Uterus (tissue), 4 donors: ENCODE measurements at places on chromosomes 7 and 10.

GRCh38 chr7:99672573-99672972 lies 7.2 kb downstream of the CYP3A5 start:
- DNase-seq = no peak

GRCh38 chr7:123865517-123866117 lies 20.6 kb downstream of the HYAL4 start:
- peak; percentile 24 for DNase-seq

- peak; percentile 12 for DNase-seq
These were observed 45.4 kb downstream of the PPIF start for GRCh38 chr10:79392506-79393176.

DNA sequence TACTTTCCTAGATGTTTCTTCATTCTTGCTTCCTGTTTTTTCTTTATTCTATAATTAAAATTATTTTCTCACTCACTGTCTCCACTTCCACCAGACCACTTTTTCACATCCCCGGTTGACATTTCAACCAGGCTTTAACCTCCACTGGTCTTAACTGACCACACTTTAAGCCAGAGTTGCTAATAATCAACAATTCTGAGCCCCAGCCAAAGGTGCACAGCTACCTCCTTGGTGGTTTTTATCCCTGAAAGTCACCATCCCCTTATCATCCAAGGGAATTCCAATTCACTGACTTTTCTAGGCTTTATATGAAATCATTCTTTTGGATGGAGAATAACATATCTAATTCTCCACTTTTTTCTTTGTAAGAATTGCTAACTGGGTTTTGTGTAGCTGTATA lies 138.9 kb downstream of the FRMD4A start:
- no peak for DNase-seq

GRCh38 chr7:29345590-29345989 lies 151.0 kb downstream of the CHN2 start:
- peak; percentile 25 for DNase-seq

DNA sequence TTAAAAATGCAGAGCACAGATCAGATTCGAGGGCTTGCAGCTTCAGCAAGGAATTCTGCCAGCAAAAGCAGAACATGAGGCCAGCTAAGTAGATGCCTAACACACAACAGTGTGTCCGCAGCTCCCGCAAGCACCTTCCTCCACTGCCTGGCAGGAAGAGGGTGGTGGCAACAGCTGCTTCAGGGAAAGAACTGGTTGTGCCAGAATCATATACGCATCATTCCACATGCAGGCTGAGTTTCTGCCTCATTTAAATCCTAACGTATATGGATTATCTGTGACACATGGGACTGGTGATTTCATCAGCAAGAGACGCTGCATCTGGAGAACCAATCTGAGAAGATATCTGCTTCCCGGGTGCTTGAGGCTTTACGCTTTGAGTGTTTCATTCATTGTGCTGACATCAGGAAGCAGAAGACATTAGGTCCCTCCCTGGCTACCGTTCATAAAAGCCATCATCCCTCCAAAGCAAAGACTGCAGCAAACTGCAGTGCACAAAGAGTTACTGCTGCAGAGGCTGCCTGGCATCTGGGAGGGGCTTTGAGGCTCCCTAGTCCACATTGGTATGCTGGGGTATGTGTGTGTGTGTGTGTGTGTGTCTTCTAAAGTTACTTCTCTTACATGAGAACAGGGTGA lies 78.8 kb downstream of the FAM13C start:
- no peak for DNase-seq

- DNase-seq = no peak
These were observed 539.2 kb downstream of the HTR7 start for GRCh38 chr10:90318659-90319058.

DNA sequence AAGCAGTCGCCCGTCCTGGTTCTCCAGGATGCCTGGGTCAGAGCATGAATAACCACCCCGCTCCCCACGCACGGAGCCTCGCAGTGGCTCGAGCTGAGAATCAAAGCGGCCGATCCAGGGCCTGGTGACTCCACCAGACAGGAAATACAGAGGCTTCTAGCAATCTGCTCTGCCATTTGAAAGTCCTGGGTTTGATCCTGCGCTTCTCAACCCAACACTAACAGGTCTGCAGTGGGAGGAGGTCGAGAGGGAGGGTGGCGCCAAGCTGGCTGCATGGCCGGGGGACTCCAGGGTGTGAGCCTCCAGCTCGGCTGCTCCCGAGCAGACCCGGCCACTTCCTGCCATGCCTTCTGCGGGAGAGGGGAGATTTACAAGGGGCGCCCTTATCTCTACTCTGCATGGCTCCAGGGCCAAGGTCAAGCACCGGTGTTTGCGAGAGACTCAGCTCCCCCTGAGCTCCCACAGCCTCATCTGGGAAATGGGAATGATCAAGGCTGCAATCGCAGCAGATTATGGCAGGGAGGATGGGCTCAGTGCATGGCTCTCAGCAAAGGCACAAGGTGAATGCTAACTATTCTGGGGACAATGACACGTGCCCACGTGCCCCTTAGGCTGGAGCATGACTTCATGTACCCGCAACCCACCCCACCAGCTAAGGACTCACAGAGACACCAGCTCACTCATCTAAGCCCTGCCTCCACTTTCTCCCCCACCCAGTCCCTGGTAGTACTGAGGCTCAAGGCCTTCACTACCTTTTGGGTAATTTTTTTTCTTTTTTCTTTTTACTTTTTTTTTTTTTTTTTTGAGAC lies 73.9 kb upstream of the TNRC18 start:
- DNase-seq = no peak

- DNase-seq = no peak
These were observed 29.2 kb downstream of the GSDME start for GRCh38 chr7:24728121-24728500.

DNA sequence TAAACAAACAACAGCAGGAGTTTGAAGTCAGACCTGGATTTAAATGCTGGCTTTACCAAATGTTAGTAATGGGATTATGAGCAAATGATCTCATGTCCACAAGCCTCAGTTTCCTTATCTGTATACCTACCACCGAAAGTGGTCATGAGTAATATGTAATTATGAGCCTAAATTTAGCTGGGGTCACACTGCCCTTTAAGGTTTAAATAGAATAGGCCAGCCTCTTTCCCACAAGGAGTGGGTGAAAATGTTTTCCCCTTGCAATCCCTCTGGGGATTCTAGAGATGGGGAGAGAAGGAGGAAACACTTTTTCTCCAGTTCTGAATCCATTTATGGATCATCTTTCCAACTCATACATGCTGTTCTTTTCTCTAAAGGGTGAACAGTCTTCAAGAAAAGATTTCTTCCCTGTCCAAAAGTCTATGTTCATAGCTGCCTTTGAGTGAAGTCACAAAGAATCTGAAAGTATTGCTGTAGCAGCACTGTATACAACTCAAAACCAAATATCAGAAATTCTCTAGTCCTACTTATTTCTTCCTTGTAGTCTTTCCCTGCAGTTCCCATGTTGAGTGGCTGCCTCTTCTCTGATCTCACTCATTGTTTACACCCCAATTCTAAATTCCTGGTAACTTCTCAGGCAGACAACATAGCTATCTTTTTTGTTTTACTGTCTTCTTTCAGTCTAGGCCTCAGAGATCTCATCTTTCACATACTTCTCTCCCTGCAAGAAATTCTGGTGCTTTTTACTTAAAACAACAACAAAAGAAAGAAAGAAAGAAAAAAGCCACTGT lies 7.4 kb upstream of the TSPAN12 start:
- DNase-seq = no peak

GRCh38 chr10:124409696-124410095 lies 9.0 kb downstream of the OAT start:
- DNase-seq = no peak

DNA sequence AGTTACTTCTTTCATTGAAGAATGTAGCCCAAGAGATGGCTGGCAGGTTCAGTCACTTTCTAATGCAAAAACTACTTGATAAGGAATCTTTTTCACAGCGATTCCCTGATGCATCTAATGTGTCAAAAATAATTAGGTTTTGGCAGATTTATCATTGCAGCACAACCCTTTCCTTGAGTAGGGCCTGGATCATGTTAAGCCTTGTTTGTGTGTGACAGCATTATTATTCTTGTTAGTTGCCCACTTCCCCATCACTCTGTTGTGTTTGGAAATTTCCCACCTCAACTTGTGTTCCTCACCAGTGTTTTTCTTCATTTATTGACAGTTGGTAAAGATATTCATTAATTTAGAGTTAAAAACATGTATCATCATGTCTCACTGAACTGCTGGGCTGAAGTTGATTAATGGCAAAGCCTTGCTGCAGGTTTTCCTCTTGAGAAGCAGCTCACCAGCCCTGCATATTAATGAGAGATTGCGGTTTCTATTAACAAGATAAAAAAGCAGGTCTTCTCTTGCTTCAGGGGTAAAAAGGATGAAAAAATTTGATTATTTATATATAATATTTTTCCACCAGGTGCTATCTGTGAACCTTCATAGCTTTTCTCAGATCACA lies 233.3 kb upstream of the MDFIC start:
- no peak for DNase-seq

- no peak for DNase-seq
These were observed 68.1 kb upstream of the AOAH start for GRCh38 chr7:36792421-36792820.

DNA sequence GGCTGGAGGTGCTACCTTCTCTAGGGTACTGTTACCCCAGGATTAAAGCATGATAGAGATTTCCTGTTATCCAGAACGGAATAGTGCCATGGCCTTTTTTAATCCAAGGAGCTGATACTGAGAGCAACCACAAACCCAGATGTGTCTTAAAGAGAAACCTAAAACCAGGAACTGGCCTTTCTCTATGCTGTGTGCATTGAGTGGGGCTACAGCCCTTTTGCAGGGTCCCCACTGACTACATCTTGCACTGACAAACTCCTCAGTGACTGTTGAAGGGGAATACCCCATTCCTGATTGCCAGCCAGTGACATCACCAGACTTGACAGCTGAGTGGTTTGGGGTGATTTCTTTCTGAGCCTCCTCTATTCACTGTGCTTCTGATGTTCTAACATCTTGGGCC lies 81.9 kb upstream of the CAPZA2 start:
- DNase-seq = no peak

DNA sequence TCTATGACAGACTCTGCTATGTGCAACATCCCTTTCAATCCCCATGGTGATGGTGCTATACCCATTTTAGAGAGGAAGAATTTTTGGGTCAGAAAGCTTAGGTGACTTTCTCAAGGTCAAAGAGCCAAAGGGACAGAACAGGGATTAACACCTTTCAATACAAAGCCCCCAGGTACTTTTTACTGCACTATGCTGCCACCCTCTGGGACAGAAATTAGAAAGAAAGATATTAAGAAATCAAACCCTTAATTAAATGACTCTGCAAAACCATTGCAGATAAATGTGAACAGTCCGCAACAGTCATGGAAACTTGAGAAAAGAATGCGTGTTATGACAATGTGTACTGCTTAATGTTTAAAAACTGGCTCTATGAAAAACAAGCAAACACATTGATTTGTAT lies 673.7 kb downstream of the MAGI2 start:
- no peak for DNase-seq

DNA sequence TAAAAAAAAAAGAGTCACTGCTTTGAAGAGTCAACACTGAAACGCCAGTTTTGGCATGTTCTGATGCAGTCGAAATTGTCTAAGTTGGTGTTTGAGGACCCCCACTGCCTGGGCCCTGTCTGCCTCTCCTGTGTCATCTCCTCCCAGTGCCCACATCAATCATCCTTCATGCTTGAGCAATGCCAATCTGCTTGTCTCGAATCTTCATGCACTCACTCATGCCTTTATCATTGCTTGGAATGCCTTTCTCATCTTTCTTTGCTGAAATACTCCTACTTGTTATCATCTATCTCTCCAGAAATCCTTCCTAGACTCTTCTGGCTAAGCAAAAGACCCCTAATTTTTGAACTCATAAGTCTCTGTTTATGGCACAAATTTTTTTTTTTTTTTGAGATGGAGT lies 42.1 kb upstream of the PLPP4 start:
- DNase-seq = no peak
